ENCODE measurements at places on chromosomes 5 and 9.

GRCh38 chr9:96491079-96491879 is 41.3 kb downstream of the HABP4 start:
- no peak for DNase-seq

DNA sequence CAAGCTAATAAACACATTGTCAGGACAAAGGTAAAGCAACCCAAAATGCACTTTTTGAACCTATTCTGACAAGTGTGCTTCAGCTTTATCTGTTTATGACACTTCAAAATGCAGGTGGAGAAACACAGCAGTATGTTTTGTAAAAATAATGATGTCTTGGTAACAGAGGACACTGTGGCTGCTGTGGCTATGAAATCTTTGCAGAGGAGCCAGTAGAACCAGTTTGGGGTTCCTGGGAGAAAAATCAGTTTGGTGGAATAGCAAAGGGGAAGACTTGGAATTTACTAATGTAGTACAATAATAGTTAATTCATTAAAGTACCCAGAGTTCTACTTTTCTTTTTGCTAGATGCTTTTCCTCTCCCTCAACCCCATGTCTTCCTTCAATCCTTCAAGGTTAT is 40.6 kb downstream of the SIL1 start:
- no peak for DNase-seq

- DNase-seq, result no peak
Observed at GRCh38 chr5:111772456-111773122, 15.6 kb upstream of the NREP start.

DNA sequence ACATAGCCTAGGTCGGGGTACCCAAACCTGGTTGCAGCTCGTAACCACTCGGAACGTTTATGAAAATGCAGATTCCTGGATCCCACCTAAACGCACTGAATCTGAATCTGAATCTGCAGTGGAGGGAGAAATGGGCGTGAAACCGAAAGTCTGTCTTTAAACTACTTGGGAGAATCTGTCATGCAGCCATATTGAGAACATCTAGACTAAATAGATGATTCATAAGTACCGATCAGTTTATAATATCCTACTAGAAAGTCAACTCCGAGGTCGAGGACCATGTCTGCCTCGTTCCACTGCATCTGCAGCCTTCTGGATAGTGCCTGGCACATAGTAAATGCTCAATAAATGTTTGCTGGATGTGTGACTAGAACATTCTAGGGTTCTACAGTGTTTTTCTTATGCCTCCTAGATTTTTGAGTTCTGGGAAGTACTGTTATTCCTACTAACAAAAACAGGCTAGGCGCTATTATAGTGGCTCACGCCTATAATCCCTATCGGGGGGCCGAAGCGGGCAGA is 632 bp downstream of the COQ4 start:
- DNase-seq, result no peak

All from amniotic stem cell (primary cell).